ENCODE measurements at places on chromosomes 3 and 15.

DNA sequence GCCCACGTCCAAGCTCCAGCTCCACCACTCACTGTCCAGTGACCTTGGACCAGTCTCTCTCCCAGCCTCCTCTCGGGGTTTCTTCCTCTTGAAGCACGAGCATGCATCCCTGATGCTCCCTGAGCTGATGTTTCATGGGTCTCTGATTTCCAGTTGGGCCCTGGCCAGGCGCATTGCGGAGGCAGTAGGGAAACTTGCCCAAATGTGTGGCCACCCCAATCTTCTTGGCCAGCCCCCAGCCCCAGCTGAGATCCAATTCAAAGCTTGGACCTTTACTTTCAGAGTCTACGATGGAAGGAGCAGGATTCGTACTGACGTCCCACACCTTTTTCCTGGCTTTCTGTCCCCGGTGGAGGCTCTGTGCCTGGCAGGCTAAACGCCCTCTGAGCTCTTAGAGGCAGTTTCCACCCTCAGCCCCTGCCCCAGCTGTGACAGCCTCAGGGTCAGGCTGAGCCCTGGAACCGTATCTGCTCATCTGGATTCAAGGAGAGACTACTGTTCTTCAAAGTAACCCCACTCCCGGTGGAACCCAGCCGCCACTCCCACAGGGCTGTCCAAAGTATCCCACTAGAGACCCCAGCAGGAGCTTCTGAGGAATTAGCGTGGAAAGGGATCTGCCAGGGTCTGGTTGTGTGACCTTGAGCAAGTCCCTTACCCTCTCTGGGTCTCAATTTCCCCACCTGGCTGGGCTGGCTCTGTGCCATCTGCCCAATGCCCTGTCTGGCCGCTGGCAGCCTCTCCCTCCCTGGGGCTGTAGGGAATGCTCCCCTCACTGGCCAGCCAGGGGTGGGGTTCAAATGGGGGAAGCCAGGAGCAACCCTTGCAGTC, 37.4 kb downstream of the CPN2 start:
- no peak for DNase-seq

DNA sequence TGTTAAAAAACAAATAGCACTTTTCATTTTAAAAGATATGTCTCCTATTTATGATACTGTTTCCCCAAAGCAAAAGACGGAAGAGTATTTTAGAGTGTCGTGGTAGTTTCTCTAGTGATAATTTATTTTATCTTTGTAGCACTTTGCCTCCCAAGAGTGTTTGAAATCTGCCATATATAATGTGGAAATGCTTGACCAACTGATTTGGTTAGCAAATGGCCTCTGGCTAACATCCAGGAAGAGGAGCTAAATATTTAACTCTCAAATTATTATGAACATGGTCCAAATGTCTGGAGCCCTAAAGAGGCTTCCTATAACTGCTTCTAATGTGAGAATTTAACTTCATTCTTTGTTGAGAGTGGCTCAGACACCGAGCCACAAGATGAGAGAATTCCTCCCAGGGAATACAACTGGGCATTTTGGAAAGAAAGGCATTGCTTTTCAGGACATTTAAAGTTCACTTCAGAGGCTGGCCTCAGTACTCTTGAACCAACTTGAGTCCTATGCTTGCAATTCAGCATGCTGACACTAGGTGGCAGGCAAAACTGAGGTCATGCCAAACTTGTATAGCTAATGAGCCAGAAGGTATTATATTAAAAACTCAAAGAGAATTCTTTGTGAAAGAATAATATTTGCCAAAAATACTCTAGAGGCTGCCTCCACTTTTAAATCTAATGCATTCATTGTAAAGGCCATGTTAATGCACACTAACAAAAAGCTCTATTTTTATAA, 104.5 kb downstream of the RARB start:
- no peak for DNase-seq

DNA sequence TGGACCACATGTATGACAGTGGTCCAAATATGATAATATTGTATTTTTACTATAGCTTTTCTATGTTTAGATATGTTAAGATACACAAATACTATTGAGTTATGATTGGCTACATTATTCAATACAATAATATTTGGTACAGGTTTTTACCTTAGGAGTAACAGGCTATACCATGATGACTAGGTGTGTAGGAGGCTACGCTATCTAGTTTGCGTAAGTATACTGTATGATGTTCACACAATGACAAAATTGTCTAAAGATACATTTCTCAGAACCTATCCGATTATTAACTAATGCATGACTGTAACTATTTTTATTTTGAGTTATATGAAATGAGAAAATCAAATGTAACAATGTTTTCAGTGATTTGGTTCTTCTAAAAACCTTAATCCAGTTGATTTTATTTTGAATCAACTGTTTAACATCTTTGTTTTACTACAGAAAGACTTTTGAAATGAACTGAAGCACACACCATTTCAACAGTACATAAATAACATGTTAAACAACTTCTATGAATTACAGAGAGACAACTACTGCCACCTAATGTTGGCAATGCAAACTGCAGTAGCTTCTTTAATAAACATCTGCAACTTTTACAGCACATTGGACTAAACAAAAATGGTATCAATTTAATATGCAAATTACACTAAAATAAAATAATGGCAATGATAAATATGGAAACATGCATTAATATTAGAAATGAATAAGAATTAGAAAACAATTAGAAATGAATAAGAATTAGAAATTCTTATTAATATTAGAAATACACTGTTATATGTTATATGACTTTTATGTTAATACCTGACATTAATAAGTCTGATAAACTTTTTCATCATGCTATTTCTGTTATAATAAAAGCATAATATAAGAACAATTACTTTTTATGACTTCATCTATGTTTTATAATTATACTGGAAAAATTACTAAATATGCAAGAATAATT, 255.7 kb downstream of the MBNL1 start:
- DNase-seq: peak; percentile 9

DNA sequence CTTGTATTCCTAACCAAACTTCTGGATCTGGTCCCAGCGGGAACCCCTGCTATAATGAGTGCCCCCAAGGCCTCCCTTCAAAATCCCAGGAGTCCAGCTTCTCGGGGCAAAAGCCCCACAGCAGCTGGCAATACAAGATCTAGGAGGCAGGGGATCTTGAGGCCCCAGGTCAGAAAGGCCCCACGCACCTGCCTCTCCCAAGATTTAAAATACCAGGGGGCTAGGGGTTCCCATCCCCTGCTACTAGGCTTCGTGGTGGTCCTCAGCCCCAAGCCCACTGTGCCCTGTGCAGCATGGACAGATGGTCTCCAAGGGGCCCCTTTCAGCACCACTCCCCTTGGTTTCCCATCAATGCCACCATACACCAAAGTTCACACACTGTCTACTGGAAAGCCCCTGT, 15.8 kb upstream of the CYP11A1 start:
- DNase-seq: no peak

DNA sequence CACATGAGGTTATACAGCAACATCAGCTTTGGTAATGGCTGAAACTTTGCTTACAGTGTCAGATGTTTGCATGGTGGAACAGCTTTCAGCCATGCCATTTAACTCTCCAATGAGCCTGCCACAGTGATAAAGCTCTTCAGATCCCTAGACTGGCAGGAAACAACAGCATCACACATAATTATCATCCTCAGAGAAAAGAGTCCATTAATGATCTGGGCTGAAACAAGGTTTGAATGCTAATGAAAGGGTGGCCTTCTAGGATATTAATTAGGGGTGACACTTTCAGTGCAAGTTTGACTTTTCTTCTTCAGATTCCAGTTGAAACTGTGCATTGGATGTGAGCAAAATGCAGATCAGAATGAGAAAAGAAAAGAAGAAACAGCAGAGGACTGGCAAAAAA, 166.6 kb downstream of the IGSF11 start:
- DNase-seq: no peak

DNA sequence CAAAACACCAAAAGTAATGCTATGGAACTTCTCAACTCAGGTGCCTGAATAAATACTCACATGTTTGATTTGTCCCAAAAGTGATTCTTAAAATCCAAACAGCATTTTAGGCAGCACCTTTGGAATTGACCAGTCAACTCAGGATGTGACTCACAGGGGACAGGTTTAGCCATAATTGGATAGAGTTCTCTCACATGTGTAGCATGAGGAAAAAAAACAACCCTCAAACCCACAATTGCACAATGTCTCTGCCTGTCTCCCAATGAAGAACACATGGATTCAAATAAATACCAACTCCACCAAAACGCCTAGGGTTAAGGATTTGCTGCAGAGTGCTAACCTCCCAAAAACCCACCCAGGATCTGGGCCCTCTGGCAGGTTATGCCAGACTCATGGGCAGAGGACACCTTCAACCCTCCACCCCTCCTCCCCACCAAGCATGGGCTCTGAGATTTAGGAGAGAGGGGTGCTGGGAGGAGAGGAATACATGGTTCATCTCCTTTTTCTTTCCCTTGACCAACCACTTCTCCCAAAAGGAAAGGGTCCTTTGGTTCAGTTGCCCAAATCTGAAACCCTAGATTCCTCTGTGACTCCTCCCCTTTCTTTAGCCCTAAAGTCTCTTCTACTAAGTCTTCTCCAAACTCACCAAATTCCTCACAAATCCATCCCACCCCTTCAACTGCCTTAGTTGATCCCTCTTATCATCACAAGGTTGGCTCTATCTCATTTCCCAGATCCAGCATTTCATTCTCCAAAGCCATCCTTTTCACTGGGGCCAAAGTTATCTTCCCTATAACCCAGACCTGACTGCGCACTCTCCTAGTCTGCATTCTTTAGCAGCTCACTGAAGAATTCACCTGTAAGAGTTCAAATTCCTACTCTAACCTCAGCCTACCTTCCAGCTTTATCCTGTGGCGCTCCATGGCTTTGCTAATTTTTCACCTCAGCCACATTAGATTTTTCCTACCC, 7.7 kb downstream of the RYK start:
- no peak for DNase-seq

- no peak for DNase-seq
These were observed 281.6 kb downstream of the PLCL2 start for GRCh38 chr3:17166369-17166768.

GRCh38 chr3:140004271-140004670, 69.3 kb downstream of the CLSTN2 start:
- DNase-seq: no peak

GRCh38 chr15:65659502-65660052, 37.8 kb downstream of the SLC24A1 start:
- no peak for DNase-seq

GRCh38 chr3:45861043-45861719, 19.3 kb upstream of the LZTFL1 start:
- no peak for DNase-seq

DNA sequence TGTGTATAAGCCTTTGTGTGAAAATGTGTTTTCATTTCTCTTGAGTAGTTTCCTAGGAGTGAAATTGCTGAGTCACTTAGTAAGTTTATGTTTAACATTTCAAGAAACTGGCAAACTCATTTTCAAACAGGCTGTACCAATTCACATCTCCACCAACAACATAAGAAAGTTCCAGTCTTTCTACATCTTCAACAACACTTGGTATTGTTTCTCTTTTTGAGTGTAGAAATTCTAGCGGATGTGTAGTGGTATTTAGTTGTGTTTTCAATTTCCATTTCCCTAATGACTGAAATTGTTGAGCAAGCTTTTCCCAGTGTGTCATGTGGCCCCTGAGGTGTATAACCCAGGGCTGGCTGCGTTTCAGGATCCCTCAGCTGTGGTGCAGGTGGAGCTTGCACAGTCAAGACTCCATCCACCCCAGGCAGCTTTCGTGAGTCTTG, 258.5 kb downstream of the PDCD6IP start:
- no peak for DNase-seq

DNA sequence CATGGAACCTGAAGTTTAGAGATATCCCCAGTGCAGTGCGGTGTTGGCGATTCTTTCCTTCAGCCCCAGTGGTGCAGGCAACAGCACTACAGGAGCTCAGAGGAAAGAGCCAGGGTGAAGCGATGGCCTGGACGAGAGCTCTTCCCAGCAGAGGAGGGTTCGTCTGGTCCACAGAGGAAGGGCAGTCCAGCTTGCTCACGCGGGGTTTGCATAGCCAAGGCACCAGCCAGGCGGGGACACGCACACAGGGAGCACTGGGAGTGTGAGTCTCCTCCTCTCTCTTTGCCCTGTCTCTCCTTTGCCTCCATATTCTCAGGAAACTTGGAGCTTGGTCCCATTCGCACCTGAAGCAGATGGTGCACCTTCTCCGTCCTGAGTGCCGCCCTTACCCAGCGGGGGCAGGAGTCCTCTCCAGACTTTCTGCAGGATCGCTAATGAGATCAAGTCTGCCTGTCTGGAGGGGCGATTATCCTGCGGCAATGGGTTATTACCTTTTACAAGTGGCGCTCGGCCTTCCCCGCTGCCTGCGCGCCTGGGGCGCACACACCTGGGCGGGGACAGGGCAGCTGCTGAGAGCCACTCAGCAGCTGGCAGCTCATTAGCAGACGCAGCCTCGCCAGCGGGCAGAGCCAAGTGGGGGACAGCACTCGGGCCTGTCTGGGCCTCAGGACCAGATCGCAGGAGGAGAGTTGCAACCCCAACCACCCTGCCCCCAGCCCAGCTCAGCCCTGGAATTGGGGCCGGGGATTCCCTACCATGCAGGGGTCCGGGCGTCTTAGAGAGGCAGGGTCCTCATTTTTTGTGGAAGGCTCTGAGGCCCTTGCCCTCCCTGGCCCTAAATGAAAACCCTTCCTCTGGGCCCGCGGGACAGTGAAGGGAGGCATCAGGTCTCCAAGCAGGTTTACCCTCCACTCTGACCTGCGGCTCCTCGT, 119.0 kb upstream of the MEF2A start:
- no peak for DNase-seq

GRCh38 chr15:71003319-71003718, 110.7 kb downstream of the LRRC49 start:
- DNase-seq: no peak

- no peak for DNase-seq
These were observed 33.4 kb upstream of the CHRM5 start for GRCh38 chr15:33934921-33935320.

GRCh38 chr3:50502225-50502583, 1.2 kb downstream of the CACNA2D2 start:
- no peak for DNase-seq
